ENCODE measurements at places on chromosomes 3 and 15.
A peak's percentile ranks its signal among the peaks of the same experiment; 100 is the strongest.

GRCh38 chr15:71148048-71148447 lies 32.8 kb downstream of the THSD4 start:
- DNase-seq: no peak

DNA sequence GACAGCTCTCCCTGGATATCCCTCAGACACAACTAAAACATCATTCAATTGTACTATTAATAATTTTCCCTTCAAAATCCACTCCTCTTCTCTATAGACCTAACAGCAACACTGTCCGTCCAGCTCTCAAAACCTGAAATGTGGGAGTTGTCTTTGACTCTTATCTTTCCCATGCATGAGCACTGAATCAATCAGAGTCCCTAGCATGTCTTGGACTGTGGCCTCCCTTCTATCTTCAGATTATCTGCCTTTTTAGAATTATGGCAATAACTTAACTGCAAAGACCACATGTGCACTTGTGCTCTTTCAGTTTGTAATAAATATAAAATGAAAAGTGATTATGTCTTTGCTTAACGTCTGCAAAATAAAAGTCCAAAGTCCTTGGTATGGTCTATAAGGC lies 107.0 kb downstream of the UBE3A start:
- no peak for DNase-seq

- peak; percentile 61 for DNase-seq
Measured at GRCh38 chr15:25641361-25641760, 202.5 kb upstream of the UBE3A start.

- DNase-seq: no peak
Measured at GRCh38 chr15:29880886-29881285, 58.6 kb upstream of the TJP1 start.

DNA sequence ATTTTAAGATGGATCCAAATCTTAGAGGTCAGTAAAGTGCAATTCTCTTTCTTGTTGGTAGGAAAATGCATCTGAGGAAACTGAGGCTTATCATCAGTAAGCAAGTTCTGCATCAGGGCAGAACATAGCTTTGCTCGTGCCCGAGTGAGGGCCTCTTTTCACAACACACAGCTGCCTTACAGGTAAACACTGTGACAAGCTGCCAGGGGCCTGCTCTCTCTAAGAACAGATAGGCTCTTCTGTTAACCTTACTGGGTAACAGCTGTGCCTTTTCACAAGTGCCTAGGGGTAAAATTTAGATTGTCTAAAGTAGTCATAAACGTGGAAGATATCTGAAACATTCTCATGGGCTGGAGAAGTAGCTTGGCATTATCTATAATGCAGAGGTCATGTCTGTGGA lies 118.1 kb downstream of the C3orf38 start:
- no peak for DNase-seq

DNA sequence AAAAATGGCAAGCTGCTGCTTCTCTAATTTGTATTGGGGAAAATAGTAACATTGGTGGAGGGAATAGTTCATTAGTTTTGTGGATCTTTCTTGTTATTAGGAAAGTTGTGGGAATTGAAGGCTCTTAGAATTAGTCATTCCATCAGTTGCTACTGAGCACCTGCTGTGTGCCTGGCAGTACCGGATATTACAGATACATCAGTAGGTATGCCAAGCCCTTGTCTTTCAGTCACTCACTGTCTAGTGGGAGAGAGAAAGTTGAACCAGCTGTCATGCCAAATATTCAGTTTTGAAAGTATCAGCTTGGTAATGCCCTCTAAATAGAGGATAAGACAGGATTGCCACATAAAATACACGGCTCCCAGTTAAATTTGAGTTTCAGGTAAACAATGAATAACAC lies 32.5 kb downstream of the IGSF10 start:
- DNase-seq: no peak

GRCh38 chr15:92306663-92307062 lies 87.0 kb upstream of the ST8SIA2 start:
- DNase-seq: peak; percentile 76

GRCh38 chr3:62954580-62954979 lies 79.4 kb upstream of the CADPS start:
- peak; percentile 11 for DNase-seq

GRCh38 chr3:193295985-193296384 lies 55.0 kb downstream of the PLAAT1 start:
- no peak for DNase-seq

DNA sequence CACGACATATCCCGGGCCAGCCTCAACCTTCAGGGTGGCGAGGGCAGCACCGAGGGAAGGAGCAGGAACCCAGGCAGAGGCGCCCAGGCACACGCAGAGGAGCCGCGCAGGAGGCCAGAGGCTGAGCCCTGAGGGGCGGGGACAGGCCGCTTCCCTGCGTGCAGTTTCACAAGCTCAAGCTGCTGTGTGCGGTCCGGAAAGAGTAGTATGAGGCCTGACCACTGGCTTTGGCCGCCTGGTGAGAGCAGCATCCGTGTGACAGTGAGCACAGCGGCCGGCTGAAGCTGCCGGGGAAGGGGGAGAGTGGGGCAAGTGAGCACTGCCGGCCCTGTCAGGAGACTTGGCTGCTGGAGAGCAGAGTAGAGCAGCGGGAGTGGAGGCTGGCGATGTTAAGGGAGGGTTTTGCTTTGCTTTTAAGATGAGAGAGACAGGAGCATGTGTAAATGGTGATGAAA lies 8.7 kb downstream of the ZDHHC19 start:
- DNase-seq: no peak

DNA sequence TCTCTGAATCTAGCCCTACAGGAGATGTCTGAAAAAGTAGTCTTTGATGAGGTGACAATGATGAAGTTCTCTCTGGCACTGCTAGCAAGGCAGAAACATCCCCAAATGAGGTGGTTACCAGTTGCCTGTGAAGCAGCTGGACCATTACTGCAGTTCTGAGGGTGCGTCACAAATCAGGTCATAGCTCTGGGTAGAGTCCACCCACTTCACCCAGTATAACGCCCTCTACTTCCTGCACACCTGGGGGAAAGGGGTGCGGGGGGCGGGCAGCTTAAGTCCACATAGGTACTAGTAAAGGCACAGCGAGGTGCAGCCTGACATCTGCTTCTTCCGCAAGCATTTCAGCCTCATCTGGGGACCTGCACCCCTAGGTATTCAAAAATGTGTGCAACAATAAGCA lies 13.4 kb upstream of the SATB1 start:
- no peak for DNase-seq
